ENCODE measurements at places on chromosomes 12 and 14.
A peak's percentile ranks its signal among the peaks of the same experiment; 100 is the strongest.

DNA sequence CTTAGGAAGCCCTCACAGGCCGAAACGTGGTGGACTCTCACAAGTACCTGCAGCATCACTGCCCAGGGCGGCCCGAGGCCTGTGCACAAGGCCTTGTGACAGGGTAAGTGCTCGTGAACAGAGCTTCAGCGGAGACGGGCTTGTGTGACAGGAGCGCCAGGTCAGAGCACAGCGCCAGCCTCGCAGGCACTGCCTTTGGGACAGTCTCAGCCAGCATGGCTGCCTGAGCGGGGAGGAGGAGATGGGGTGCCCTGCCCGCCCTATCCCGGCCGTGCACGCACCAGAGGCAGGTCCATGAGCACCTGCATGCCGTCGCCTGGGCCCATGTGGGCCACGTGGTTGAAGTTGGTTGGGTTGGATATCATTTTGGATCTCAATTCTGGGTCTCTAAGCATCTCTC lies 16.9 kb downstream of the AMN start:
- DNase-seq = no peak

GRCh38 chr14:74568380-74568649 lies 43.7 kb downstream of the LTBP2 start:
- DNase-seq = no peak

DNA sequence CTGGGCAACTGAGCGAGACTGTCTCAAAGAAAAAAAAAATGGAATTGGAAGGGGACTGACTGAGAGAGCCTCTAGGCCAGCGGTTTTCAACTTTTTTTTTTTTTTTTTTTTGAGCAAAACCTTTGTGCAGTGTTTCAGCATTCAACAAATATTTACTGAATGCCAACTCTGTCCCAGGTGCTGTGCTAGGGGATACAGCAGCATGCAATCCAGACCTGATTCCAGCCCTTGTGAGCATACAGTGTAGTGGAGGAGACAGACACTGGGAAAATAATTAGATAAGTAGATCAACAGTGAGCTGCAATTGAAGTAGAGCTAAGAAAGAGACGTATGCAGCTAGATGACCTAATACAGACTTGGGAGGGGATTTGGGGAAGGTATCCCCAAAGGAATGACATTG lies 23.8 kb upstream of the LTBP2 start:
- no peak for DNase-seq

- DNase-seq = peak; percentile 67
These were observed 1.8 kb upstream of the CKAP4 start for GRCh38 chr12:106249411-106250135.

GRCh38 chr14:30507209-30507608 lies 51.7 kb upstream of the G2E3 start:
- DNase-seq = no peak

GRCh38 chr12:130117701-130118100 lies 44.6 kb upstream of the FZD10 start:
- DNase-seq = no peak

- no peak for DNase-seq
These were observed 349.0 kb upstream of the RGS6 start for GRCh38 chr14:71583194-71583593.

DNA sequence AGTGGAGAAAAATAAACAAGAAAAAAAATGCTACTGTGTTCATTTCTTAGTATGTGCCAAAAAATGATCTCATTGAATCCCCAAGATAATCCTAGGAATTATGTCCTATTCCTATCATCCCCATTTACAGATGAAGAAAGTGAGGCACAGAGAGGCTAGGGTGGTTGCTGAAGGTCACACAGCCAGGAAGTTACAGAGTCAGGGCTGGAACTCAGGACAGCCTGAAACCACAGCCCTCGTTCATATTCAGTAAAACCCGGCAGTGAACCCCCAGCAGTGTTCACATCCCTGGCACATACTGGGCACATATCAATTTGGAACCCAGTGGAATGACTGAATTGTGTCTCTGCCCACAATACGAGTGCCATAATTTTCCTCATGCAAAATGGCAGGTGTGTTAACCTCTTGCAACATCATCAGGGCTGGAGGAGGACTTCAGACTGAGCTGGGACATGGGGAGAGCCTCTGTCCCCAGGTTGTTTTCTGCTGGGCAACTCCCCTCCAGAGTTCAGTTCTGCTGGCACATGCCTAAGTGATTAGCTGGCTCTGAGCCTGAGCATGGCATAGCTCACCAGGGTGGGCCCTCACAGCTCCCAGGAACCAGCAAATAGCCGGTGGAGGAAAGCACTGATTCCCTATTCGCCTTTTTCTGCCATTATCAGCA lies 2.0 kb upstream of the PPP1CC start:
- DNase-seq = no peak

DNA sequence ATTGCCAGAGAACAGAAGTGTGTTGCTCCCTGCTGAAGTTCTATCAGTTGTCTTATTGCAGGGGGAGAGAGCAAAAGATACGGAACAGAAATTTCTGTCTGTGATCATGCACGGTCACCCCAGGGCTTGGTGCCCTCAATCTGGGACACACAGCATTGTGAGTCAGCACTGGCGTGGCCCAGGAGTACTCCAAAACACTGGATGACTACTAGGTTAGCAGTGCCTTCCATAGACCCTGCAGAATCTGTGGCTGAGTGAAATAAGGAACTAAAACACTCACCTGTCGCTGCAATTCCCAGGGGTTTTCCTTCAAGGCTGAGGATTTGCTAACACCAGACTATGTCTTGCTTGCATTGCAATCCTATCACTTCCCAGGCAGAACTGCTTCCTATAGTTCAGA lies 165.5 kb downstream of the ANO6 start:
- DNase-seq = no peak

GRCh38 chr12:82461393-82461792 lies 103.1 kb downstream of the METTL25 start:
- DNase-seq = no peak

DNA sequence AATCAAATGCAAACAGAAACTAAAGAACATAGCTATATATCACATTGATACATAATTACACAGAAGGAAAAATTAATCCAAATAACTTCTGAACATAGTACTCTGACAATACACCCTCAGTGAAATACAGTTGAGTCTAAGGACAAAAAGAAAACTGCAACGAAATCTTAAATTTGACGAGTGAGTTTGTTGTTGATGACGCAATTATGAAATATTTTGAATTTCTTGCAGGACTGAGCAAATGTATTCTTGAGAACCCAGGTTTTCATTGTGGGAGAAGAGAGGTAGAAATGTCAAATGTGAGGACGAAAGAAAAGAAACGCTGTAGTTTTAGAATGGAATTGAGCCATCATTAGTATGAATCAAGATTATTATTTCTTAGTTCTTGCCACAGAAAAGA lies 46.3 kb downstream of the EGLN3 start:
- DNase-seq = no peak

GRCh38 chr12:64082116-64082515 lies 140.0 kb downstream of the KICS2 start:
- no peak for DNase-seq

DNA sequence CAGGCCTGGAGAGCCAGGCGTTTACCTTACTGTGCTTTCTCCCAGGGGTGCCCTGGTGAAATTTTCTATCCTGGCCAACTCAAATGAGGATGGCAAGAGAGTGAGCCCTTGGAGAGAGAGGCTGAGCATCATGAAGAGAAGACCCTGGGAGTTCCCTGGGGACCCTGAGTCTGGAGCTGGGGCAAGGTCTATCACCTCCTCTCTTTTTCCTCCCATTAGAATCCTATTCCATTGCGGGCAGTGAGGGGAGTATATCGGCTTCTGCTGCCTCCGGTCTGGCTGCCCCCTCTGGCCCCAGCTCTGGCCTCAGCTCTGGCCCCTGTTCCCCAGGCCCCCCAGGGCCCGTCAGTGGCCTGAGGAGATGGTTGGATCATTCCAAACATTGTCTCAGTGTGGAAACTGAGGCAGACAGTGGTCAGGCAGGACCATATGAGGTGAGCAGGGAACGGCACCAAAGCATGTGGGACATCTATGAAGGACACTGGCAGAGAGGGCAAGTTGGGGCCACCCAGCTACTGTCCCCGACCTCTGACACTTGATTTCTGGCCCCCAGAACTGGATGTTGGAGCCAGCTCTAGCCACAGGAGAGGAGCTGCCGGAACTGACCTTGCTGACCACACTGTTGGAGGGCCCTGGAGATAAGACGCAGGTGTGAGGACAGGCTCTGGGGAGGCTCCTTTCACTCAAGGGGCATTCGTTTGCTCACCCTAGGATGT lies 1.6 kb downstream of the ARHGEF25 start:
- no peak for DNase-seq

DNA sequence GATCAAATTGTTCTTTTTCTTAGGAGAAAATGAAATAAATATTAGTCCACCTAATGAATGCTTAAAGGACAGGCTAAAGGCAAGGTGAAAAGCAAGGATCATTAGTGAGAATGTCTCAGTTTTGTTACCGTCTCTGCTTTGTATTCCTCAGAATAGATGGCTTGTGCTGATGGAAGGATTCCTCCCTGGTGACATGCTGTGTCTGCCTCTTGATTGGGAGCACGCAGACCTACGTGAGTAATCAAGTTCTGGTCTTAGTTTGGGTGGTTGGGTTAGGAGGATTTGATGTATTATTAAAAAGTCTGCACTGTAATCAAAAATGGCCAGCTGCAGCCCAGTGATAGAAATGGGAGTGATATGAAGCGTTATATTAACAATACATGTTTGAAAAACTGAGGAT lies 78.8 kb upstream of the RTL1 start:
- no peak for DNase-seq

GRCh38 chr12:49805409-49805808 lies 22.8 kb downstream of the NCKAP5L start:
- no peak for DNase-seq

GRCh38 chr14:69610020-69610873 lies 1.1 kb upstream of the SUSD6 start:
- no peak for DNase-seq

All from GM19239 (cell line).